T-cell (primary cell): ENCODE measurements at places on chromosomes 5 and 9.

- no peak for DNase-seq
These were observed 6.6 kb downstream of the TJP2 start for GRCh38 chr9:69180670-69181069.

DNA sequence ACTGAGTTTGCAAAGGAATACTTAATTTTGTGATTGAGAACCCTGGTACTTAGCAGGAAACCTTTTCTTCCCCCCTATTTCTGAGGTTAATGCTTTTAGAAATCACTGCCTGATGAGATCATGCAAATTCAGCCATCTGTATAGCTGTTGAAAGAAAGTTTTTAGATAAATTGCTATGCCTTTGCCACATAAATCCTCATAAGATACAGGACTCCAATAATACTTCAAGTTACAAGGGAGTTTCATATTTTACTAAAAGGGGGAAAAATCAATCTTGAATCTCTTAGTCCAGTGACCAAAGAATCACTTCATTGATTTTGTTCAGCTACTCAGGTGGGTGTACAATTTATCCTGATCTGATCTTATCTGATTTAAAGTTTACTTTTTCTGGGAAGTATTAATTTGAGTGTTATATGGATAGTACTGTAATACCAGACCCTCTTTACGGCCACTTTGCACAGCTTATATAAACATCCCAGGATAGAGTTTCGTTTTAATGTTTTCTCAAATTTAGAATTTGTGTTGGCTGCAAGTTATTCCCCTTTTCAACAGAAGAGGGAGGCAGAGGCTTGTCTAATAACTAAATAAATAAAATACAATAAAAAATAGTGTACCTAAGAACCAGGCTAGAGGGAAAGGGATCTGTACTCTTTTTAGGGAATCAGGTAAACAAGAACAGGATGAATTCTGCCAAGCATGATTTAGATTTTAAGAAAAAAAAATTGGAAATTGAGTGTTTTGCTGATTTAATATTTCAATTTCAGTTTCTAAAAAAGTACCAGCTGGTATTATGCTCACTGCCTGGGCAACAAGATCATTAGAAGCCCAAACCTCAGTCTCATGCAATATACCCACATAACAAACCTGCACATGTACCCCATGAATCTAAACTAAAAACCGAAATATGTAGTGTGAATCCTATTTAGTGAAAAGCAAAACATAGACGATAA lies 69.1 kb downstream of the PSAT1 start:
- no peak for DNase-seq

DNA sequence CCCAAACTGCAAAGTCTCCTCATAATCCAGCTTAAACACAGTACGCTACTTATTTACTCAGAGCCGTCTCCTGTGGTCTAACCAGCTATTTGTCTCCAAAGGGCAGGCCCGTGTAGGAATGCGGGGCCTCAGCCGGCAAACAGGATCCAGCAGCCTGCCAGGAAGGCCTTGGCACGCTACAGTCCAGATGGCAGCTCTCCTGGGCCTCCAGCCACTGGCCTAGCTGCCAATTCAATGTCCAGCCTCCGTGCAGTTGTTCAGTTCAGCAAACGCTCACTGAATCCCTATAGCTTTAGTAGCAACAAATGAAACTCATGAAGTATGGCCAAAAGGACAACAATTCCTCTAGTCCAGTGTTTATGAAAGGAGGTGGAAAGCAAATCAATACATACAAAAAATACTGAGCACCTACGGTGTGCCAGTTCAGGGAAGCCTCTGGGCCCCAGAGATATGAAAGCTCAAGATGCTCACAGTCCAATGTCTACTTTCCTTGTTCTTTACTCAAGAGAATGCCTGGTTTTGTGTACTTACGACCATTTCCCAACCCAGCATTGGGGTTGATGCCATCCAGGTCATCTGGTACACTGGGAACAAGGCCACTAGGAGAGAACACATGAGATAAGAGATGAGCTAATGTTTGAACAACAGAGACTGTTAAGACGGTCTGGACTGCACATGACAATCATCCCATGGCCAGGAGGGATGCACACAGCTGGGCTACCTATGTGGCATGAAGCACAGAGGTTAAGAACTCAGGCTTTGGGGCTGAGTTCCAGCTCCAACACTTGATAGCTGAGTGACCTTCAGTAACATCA lies 8.3 kb downstream of the CDK5RAP2 start:
- no peak for DNase-seq

DNA sequence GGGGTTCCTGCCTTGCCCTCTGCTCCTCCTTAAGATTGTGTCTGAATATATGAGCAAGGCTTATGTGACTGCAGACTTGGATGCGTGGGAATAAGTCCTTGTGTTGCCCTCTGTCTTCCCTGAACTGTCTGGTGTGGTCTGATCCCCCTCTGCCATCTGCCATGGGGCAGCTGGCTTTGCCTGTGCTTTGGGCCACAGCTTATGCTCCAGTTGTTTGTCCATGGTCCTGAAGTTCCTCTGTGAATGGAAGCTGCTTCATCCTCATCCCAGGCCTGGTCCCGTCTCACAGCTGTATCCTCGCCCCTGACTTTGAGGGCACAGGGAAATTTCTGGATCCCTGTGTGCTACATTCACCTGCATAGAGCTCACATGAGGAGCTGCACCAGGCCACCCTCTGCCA lies 14.7 kb downstream of the IL31RA start:
- no peak for DNase-seq

GRCh38 chr9:134992755-134993124 lies 75.0 kb upstream of the FCN1 start:
- DNase-seq: no peak

GRCh38 chr9:134625361-134626068 lies 16.1 kb upstream of the COL5A1 start:
- no peak for DNase-seq

- DNase-seq: no peak
These were observed 21.8 kb upstream of the ANKRD18A start for GRCh38 chr9:38641985-38642864.

DNA sequence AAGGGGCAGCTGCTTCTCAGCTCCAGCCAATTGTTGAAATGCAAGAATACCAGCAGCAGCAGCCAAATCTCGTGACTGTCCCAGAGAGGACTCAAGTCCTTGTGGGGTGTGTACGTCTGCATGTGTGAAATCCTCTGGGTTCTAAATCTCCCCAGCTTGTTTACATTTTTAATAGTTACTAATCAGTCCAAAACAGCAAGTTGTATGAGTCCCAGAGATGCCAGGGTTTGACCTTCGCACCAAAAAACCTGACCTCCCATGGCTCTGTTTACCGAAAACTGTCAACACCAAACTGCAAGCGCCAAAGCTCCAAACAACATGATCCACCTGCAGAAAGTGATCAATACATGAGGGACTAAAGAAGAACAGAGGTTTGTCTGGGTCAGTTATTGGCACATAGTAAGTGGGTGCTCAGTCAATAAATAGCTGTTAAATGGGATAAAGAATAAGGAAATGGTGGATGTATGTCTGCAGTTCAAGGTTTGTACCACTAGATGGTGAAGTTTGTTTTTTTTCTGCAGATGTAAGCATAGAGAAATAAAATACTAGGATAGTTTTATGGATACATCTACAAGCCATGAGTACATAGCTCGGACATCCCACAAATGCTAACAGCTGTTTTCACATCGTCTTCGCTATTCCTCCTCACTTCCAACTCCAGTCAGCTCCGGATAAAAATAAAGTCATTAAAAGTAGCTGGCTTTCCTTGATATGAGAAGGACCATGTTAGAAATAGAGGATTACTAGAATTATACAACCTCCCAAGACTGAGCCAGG lies 85.3 kb upstream of the ADRB2 start:
- DNase-seq: no peak

DNA sequence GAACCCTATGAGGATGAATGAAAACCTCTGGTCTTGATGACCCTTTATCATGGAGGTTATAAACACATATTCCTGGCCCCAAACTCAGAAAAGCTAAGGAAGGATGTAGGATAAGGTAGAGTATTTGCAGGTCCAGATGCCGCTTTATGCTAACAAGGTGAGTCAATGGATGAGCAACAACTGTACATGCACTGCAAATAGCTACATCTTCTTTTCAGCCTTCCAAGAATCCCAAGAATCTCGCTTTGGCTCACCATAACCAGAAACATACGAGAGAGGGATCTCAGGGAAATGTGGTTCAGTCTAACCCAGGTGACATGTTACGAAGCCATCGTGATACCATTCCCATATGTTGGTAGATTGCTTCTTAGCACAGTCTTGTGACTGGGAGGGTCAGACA lies 152.3 kb upstream of the ANKH start:
- no peak for DNase-seq

GRCh38 chr9:104074876-104075275 lies 19.2 kb upstream of the SMC2 start:
- no peak for DNase-seq

- no peak for DNase-seq
These were observed 35.0 kb downstream of the ARL15 start for GRCh38 chr5:54275361-54275760.

- DNase-seq: no peak
These were observed 105.6 kb downstream of the FGF18 start for GRCh38 chr5:171525085-171525484.

- no peak for DNase-seq
These were observed 63.3 kb downstream of the INSL6 start for GRCh38 chr9:5122116-5122515.

- no peak for DNase-seq
These were observed 96.2 kb downstream of the TLE4 start for GRCh38 chr9:79667817-79668436.

GRCh38 chr5:40478766-40479165 lies 200.9 kb upstream of the PTGER4 start:
- no peak for DNase-seq

DNA sequence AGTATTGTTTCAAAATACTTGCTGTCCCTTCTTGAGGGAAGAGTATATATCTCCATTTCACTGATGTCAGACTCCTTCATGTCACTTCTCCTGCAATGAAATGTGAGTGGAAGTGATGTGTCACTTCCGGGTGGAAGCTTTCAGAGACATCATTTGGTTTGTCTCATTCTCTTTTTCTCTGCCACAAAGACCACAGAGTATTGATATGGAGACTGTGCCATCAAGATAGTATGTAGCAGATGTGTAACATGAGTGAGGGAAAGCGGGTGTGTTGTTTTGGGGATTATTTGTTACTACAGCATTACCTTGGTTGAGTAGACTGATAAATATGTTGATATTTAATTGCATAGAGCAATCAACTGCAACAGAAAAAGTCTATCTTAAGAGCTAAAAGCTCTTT lies 169.8 kb downstream of the FBXL7 start:
- DNase-seq: no peak

- DNase-seq: no peak
These were observed 1.2 kb downstream of the DUSP1 start for GRCh38 chr5:172769616-172770373.

DNA sequence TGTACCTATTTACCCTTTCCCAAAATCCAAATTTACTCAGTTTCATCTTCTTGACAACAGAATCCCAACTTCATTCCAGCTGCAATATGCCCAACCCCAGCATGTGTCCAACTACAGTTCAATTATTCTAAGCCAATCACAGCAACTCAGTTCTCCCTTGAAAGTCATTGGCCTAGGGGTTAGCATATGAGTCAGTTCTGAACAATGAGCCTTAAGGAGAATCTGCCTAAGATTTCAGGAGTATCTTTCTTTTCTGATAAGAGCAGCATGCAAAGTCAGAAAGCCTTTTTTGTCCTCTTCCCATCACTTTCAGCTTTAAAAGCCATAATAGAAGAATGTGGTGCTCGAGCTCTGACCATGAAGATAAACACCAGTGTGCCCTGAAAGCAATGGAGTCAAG lies 44.4 kb upstream of the RASGRF2 start:
- DNase-seq: no peak

DNA sequence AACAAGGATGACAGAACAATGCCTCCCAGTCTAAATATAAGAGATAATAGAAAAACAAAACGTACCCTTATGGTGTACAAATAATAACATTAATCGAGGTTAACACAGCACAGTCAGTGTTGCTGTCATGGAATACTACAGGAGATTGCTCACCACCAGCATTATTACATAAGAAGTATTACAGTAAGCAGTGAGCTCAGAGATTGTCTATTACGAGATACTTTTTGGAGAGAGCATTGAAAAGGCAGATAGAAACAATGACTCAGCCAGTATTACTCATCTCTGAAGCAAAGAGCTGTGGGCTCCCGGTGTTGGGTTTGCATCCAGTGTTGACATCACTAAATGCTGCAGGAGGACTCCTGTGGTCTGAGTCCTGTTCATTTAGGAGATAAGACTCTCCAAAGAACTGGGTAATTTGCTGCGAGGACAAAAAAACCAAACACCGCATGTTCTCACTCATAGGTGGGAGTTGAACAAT lies 191.9 kb upstream of the SEMA6A start:
- no peak for DNase-seq

DNA sequence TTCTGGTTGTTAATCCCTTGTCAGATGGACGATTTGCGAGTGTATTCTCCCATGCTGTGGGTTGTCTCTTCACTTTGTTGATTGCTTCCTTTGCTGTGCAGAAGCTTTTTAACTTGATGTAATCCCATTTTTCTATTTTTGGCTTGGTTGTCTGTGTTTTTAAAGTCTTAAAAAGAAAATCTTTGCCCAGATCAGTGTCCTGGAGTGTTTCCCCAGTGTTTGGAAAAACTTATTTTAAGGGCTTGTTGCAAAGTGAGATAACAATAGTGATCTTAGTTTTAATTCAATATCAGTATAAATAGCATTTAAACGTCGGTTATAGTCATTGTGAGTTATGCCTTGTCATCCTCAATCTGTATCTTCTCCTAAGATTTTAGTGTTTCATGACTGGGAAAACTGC lies 329.5 kb downstream of the CCDC171 start:
- no peak for DNase-seq

DNA sequence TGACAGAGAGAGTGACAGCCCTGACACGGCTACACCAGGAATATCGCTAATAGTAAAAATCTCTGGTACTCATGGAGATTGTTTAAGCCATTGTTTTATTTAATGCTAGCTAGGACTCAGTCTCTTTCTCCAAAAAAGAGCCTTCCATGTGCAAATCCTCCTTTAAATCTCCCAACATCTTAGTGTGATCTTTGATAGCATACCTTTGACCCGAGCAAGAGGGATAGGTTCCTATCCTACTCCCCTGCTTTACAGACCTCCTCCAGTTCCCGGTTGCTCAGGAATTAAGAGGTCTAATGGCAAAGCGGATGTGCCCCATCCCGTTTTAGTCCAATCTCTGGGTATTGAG lies 663 bp upstream of the FRMD3 start:
- no peak for DNase-seq
